Mesangial cell (primary cell): ENCODE measurements at places on chromosomes 16 and 17. TPM values are rescaled to one million over a fixed set of nuclear protein-coding genes. Genes with fewer than 3 reads are reported as not detected.

Gene UTS2R
- not detected in 2 replicates for total RNA-seq

Gene TTLL6
- total RNA-seq, result under 0.01 TPM in 1 of 2 replicates, not detected in the other

Gene NOG
- 3.3 and 37.2 TPM in 2 replicates for total RNA-seq

Gene HSD11B2
- total RNA-seq, result 0.38 and 0.98 TPM in 2 replicates

Gene C16orf87
- 4.9 and 6.4 TPM in 2 replicates for total RNA-seq

Gene RHOT2
- total RNA-seq, result 72.5 and 93.6 TPM in 2 replicates

Gene TBC1D3E
- total RNA-seq, result 2.9 TPM in 1 of 2 replicates, not detected in the other

Gene NT5M
- 3.6 and 6.2 TPM in 2 replicates for total RNA-seq

Gene CCDC47
- total RNA-seq, result 22.3 and 23.8 TPM in 2 replicates

Gene PFAS
- total RNA-seq, result 34.7 and 73.0 TPM in 2 replicates

Gene MRM1
- total RNA-seq, result 5.5 and 11.1 TPM in 2 replicates

Gene OR3A2
- not detected in 2 replicates for total RNA-seq

Gene KRT39
- not detected in 2 replicates for total RNA-seq

Gene UTP4
- 21.9 and 36.8 TPM in 2 replicates for total RNA-seq

Gene SLC47A2
- total RNA-seq, result not detected in 2 replicates

Gene CSH2
- total RNA-seq, result not detected in 2 replicates

Gene MYH1
- total RNA-seq, result not detected in 2 replicates

Gene GPRC5C
- 40.1 and 174 TPM in 2 replicates for total RNA-seq

Gene CACNG3
- not detected in 2 replicates for total RNA-seq

Gene ALOX15
- total RNA-seq, result under 0.01 TPM in 1 of 2 replicates, not detected in the other

Gene CFAP97D1
- total RNA-seq, result not detected in 2 replicates

Gene KIF22
- total RNA-seq, result 19.4 and 130 TPM in 2 replicates

Gene HLF
- total RNA-seq, result 1.3 TPM in 1 of 2 replicates, not detected in the other

Gene SPATA22
- total RNA-seq, result 0.38 TPM in 1 of 2 replicates, not detected in the other

Gene SSTR5
- total RNA-seq, result not detected in 2 replicates

Gene SPPL2C
- total RNA-seq, result not detected in 2 replicates

Gene ZMYND15
- total RNA-seq, result 0.13 and 0.16 TPM in 2 replicates

Gene PTRH2
- total RNA-seq, result 20.8 and 26.2 TPM in 2 replicates

Gene COASY
- 44.5 and 55.6 TPM in 2 replicates for total RNA-seq

Gene MLYCD
- 1.3 and 3.2 TPM in 2 replicates for total RNA-seq

Gene GLIS2
- 10.1 and 73.4 TPM in 2 replicates for total RNA-seq
